ENCODE measurements at places on chromosomes 13 and 19.

GRCh38 chr13:35791184-35791851 is 314.8 kb upstream of the MAB21L1 start:
- DNase-seq = no peak

GRCh38 chr19:54482889-54483288 is 9.8 kb upstream of the CDC42EP5 start:
- DNase-seq = no peak

DNA sequence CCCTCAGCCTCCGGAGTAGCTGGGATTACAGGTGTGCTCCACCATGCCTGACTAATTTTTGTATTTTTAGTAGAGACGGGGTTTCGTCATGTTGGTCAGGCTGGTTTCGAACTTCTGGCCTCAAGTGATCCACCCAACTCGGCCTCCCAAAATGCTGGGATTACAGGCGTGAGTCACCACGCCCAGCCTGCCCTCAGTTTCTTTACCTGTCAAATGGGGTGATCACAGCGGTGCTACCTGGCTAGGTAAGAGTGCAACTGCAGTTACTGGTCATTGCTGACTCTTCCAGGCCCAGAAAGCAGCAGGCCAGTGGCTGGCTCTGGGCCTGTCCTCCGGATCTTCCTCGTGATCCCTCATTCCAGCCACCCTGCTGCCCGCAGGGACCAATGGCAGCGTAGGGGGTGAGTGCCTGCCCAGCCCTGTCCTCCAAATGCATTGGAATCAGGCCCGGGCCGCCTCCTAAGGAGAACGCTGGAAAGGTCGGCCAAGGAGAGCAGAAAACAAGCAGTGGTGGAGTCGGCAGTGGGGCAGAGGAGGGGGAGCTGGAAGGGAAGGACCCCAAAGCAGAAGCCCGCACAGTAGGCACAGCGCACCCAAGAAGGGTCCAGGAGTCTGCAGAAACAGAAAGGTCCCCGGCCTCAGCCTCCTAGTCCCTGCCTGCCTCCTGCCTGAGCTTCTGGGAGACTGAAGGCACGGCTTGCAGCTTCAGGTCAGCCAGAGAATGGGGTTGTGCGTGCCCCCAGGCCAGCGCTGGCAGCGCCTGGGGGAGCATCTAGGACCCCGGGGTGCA is 1.8 kb upstream of the SLC27A1 start:
- DNase-seq = no peak

- DNase-seq = peak; percentile 61
Observed at GRCh38 chr19:10625003-10625761, at the start of gene SLC44A2. TSS of gene SLC44A2 (plus strand) at chr19:10625553. CDS start at chr19:10625634, 81 bp downstream.

GRCh38 chr19:58083021-58083420 is 15.0 kb downstream of the ZSCAN18 start:
- DNase-seq = no peak

GRCh38 chr19:48398102-48398374 is 4.6 kb downstream of the GRIN2D start:
- no peak for DNase-seq

GRCh38 chr13:22062478-22063205 is 391.8 kb downstream of the FGF9 start:
- DNase-seq = peak; percentile 20

- no peak for DNase-seq
Observed at GRCh38 chr13:61180234-61180633, 235.4 kb downstream of the PCDH20 start.

- DNase-seq = peak; percentile 33
Observed at GRCh38 chr19:4051175-4052101, 15.3 kb downstream of the ZBTB7A start.

DNA sequence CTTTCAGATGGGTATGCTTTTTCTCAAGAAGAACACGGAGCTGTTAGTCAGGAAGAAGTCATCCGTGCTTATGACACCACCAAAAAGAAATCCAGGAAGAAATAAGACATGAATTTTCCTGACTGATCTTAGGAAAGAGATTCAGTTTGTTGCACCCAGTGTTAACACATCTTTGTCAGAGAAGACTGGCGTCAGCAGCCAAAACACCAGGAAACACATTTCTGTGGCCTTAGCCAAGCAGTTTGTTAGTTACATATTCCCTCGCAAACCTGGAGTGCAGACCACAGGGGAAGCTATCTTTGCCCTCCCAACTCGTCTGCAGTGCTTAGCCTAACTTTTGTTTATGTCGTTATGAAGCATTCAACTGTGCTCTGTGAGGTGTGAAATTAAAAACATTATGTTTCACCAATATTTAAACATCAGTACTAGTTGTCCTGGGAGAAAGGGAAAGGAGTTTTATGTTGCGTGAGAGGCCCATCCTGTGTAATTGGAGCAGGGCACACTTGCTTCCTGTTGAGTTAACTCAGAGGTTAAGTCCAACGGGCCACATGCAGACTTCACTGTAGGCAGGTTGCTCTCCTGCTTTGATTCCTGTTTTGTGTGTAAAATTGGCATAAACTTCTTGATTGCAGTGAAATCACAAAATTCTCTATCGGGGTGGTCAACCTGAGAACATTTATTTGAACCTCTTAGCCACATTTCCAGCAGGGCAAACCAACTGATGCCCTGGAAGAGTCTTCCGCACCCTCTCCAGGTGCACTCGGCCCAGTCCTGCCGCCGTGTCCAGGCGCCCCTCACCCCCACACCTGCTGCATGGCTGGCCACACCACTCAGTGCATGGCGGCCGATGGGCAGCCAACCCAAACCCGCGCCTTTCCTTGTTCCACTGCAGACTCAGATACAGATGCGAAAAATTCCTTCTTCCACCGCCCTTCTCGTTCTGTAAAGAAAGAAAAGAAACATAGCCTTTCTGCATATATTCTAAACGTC is 31.6 kb downstream of the SHISA2 start:
- peak; percentile 73 for DNase-seq

GRCh38 chr13:91347996-91348905 is 764 bp downstream of the MIR17HG start:
- peak; percentile 50 for DNase-seq

DNA sequence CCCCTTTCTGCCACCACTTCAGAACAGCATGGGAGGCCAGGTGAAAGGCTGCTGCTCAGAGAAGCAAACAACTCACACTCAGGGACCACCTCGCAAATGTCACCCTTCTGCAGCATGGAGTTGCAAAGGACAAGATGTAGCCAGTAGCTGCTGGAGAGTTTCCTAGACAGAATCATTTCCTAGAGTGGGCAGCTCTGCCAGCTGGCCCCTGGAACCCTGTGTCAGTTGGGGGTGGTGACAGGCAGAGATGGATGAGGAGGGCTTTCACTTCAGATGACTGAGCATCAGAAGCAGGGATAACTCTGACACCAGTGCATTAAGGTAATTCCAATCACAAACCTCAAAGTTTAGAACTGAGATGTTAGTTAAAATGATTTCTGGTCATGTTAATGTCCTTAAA is 34.4 kb upstream of the EPHX3 start:
- DNase-seq = peak; percentile 32

GRCh38 chr13:27264181-27264580 is 6.4 kb upstream of the RASL11A start:
- DNase-seq = no peak

Data from MG63 (cell line).